ENCODE measurements at places on chromosomes 6 and 20.

GRCh38 chr6:14466278-14466677, 348.7 kb downstream of the CD83 start:
- no peak for DNase-seq

DNA sequence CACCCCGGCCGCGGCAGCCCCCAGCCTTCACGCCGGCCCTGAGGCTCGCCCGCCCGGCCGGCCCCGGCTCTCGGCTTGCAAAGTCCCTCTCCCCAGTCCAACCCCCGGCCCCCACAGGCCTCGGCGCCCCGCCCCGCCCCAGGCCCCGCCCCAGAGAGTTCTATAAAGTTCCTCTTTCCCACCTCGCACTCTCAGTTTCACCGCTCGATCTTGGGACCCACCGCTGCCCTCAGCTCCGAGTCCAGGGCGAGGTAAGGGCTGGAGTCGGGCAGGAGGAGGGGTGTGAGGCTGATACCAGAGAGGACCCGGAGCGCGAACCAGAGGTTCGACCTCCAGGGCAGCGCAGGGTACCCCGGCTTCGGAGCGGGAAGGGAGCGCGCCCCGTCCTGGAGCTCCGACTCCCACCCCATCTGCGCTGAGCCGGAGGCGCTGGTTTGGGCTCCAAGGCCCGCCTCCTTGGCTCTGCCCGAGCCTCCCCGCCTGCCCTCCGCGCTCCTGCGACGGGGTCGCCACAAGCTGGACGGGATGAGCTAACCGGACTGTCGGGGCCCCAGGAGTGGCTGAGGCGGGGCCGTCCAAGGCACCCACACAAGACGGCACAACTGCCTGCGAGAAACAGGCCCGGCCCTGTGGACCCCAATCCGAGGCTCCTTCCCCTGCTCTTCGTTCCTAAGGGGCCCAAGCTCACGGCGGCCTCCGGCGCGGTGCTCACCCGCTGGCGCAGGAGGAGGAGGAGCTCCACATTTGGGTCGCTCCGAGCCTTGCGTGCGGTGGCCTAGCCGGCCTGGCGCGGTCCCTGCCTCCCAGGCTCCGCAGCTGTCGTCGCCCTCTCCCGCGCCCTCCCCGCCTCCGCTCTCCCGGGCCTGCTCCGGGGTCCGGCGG, at the start of gene IRF4:
IRF4 (plus strand) TSS at position 194 of the 882 bp plus-strand sequence. CDS start 1,401 bp downstream, outside the sequence.
- no peak for DNase-seq

- DNase-seq, result no peak
These were observed 4.9 kb downstream of the XPO5 start for GRCh38 chr6:43570876-43571441.

DNA sequence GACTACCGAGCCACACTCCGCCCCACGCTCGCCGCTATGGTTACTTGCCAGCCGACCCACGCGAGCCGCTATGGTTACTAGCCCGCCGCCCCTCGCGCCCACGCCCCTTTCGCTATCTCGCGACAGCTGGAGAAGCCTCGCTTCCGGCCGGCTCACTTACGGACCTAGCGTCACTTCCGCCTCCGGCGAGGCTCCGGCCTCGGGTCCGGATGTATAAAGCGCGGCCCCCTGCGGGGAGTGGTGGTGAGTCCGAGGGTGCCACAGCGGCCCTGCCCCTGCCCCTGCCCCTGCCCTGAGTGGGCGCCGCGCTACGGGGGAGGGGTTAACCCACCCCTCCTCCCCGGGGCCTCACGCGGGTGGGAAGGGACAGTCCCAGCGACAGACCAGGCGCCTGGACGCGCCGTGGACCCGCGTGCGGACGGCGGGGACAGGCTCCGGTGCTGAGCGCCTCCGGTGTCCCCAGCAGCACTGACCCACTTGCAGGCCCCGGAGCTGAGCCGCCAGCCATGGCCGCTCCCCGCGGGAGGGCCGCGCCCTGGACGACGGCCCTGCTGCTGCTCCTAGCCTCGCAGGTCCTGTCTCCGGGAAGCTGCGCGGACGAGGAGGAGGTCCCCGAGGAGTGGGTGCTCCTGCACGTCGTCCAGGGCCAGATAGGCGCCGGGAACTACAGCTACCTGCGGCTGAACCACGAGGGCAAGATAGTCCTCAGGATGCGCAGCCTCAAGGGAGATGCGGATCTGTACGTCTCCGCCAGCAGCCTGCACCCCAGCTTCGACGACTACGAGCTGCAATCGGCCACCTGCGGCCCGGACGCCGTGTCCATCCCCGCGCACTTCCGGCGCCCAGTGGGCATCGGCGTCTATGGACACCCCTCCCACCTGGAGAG, at the start of the genes C6orf120 and WDR27:
C6orf120 (plus strand) TSS at position 173 of the 886 bp plus-strand sequence; CDS start at position 507, 334 bp downstream.
WDR27 (minus strand) TSS at position 76 of the 886 bp plus-strand sequence. CDS start 13,024 bp downstream, outside the sequence.
- DNase-seq, result peak; percentile 98

GRCh38 chr6:13868236-13868635, 53.9 kb upstream of the MCUR1 start:
- DNase-seq, result no peak

- no peak for DNase-seq
These were observed 210.0 kb upstream of the SNX9 start for GRCh38 chr6:157613011-157613522.

DNA sequence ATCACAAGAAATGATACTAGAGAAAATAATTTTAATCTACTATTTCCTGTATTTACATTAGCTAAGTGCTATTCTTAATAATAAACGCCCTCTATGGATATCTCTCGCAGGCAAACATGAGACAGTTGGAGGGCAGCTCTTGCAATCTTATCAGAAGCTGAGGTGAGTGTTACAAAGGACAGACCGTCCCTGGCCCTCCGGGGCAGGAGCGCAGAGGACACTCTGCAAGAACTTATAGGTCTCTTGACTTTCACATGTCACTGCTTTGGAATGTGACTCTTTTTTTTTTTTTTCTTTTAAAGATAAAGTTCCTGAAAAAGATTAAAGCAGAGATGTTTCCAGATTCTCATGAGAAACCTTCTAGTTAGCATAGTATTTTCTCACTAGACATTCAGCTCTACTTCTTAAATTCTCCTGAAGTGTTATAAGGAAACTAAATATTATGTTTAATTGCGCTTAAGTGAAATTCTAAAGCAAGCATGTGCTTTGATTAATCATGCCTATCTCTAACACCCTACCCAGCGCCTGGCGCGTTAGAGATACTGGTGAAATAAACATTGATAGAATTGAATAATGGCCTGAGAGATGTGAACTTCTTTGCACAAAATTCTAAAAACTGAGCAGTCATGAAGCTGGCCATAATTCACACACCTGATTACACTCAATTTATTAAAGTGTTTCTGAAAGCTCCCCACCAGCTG, 57.4 kb downstream of the SYTL3 start:
- no peak for DNase-seq

GRCh38 chr20:17752459-17752858, 52.7 kb downstream of the BANF2 start:
- DNase-seq, result no peak

GRCh38 chr6:134437376-134437775, 119.5 kb upstream of the SGK1 start:
- DNase-seq, result no peak

GRCh38 chr6:16742116-16742515, 19.1 kb downstream of the ATXN1 start:
- no peak for DNase-seq

- DNase-seq, result no peak
These were observed 66.4 kb downstream of the RPP40 start for GRCh38 chr6:4937414-4937813.

DNA sequence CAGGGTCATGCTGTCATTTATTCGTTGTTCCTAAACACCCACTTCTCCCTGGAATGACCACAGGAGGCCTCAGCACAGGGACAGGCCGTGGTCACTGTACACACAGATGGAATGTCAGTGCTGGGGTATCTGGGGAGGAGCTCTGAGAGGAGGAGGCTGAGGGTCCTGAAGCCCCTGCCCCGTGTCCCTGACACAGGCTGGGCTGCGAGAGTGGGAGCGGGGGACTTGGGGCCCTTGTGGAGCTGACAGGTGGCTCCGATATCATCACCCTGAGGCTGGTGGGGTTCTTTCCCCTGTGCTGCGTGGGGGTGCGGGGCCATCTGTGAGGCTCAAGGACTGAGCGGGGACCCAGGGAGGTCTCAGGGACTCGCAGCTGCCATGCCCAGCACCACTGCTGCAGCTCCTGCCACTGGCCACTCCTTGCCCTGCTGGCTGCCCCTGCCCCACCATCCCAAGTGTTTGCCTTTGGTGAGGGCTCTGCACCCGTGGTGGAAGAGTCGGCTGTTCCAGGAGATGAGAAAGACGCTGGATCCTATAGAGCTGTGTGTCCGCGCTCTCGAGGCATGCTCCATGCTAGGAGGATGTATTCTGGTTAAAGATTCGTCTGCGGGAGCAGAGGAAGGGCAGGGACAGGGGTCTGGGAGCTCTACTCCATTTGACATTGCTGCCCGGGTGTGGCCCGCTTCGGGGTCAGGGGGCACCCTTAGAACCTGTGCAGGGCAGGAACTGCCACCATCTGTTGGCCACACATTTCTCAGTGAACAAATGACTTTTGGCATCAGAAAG, 18.9 kb downstream of the NPEPL1 start:
- DNase-seq, result no peak

DNA sequence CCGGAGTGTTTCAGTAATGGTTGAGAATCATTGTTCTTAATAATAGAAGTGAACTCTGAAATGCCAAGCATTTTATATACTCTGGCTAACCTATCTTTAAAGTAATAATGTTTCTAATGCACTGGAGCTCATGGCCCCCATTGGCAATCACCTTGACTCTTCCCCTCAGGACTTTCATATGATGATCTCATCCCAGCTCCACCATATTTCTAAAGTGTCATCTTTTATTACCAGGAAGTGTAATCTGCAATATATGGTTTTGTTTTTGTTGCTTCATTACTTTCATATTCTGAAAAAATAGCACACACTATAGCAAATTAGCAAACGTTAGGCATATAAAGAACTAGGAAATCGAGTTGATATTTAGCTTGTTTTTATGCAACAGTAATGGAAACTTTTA, 60.3 kb downstream of the TULP4 start:
- DNase-seq, result no peak

- peak; percentile 49 for DNase-seq
These were observed 565 bp downstream of the QKI start for GRCh38 chr6:163414946-163415619.
